ENCODE measurements at places on chromosomes 6 and 20.
A peak's percentile ranks its signal among the peaks of the same experiment; 100 is the strongest.

- no peak for DNase-seq
These were observed 391.9 kb downstream of the FRK start for GRCh38 chr6:115668781-115669180.

- DNase-seq, result no peak
These were observed 55.1 kb downstream of the SAMD3 start for GRCh38 chr6:130167655-130168054.

DNA sequence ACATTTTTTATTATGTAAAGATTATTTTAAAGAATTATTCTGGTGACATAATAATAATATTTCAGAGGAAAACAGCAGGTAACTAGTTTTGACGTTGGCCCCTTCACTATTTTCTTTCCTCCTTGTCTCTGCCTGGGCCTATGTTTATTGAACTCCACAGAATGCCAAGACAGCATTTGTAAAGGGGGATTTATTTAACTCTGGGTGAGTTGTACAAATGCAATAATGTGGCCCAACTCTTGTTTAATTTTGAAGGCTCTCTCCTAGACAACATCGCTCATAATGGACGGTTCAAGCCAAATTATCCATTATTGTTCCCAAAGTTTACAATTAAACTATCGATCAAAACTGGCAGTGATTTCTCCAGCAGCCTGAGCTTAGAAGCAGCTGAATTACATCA lies 374.3 kb upstream of the SLC35B3 start:
- no peak for DNase-seq

- no peak for DNase-seq
These were observed 37.1 kb downstream of the TPD52L1 start for GRCh38 chr6:125190667-125191066.

DNA sequence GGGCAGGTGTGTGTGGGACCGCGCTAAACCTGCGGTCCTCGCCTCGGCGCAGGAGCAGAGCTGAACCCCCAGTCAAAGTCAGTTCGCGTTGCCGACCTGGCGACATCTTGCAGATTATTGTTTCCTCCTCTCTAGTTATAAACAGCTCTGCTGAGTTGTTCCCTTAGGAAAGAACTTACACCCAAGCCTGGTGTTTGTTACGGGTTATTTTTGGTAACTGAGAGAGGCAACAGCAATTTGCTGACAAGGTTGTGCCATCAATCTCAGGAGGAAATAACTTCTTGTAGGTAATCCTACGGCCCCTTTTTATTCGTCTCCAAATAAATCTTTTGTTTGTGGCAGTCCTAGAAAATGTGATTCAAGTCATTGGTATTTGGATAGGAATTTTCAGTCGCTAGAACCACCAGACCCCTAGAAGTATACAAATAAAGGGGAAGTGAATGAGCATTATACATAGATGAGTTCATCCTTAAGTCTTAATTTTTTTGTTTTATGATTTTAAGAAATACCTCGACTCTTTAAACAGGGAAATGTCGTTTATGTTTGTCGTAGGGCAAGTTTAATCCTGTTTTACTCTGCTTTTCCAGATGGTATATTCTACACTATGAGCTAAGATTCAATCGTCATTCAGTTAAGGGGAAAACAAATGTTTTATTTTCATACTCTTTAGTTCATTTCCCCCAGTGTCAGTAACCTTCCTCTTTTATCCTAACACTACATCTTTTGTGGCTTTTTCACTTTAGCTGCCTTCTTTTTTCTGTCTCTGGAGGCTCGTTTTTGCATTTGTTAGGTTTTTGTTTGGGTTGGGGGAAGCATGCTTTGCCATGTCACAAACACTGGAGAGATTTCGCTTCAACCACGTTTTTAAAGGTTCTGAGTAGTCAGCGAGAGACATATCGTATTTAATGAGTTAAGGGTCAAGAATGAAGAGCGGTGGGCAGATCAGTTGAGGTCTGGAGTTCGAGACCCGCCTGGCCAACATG lies 1.2 kb downstream of the PM20D2 start:
- peak; percentile 21 for DNase-seq

GRCh38 chr6:142118328-142118727 lies 14.4 kb upstream of the GJE1 start:
- no peak for DNase-seq

- no peak for DNase-seq
These were observed 53.8 kb upstream of the VSTM2L start for GRCh38 chr20:37849156-37849555.

DNA sequence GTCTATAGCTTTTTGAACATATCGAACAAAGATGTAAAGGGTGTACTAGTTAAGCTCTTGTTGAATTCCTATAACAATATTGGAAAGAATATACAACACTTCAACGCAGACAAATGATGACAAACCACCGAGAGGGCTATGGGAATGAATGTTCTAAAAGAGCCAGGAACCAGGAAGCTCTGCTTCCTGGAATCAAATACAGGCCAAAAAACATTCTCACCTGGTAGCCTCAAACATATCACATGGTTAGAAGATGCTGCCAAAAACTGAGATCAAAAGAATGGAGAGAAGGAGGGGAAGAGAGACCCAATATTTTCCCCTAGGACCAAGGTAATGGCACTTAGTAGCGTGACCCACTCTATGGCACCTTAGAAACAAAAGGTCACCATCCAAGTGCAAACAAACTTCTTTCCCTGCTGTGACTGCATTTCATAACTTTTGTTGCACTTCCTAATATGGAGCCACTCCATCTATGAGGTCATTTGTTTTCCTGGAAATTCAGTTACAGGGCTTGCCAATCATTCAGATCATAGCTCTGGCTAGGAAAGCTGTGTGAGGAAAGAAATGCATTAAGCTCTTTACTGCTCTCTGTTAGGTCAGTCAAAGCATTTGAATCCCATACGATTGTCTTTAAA lies 199.2 kb upstream of the NT5E start:
- DNase-seq, result no peak

DNA sequence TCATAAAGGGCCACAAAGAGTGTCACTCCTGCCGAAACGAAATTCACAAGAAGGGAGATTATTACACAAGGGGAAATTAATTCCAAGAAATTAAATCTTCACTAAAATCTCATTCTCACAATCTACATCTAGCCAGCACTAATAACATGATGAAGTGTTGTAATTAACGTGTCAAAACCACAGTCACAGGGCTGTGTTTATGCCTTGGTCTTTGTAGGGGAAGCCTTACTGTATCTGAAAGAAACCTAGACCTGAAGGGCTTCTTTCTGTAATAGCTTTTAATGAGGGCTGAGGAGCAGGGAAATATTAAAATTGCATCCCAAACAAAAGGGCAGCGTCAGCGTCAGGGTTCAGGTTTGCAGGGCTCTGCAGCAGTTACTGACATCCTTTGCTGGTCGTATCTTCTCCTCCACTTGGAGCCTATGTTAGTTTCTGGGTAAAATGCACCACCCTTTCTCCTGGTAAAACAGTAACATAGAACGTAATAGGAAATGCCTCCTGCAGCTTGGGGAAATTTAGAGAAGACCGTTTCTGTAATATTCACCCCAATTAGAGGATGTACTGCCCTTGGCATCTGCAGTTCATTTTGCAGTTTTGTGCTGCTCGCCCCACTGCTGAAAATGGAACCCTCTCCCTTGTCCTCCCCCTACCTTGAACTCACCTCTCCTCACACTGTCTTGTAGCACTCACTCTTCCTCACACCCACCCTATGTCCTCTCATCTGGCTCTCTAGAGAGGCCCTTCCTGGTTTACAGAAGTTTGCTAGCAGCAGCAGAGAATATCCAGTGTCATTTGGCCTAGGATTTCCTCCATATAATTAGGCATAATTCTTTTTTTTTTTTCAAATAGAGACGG lies 109.0 kb upstream of the TRAF3IP2 start:
- no peak for DNase-seq

DNA sequence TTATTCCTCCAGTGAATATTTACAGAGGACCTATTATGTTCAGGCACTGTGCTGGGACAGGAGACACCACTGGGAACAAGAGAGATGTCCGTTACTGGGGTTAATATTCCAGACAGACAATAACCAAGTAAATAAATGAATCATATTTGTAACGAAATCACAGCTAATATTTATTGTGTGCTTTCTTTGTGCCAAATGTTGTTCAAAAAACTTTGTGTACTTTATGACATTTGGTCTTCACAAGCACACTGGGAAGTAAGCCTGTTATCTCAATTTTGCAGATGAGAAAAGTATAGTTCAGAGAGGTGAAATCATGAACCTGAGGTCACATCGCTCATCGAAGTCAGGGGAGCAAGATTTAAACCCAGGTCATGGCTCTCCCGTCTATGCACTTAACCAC lies 36.5 kb upstream of the PREX1 start:
- DNase-seq, result no peak

DNA sequence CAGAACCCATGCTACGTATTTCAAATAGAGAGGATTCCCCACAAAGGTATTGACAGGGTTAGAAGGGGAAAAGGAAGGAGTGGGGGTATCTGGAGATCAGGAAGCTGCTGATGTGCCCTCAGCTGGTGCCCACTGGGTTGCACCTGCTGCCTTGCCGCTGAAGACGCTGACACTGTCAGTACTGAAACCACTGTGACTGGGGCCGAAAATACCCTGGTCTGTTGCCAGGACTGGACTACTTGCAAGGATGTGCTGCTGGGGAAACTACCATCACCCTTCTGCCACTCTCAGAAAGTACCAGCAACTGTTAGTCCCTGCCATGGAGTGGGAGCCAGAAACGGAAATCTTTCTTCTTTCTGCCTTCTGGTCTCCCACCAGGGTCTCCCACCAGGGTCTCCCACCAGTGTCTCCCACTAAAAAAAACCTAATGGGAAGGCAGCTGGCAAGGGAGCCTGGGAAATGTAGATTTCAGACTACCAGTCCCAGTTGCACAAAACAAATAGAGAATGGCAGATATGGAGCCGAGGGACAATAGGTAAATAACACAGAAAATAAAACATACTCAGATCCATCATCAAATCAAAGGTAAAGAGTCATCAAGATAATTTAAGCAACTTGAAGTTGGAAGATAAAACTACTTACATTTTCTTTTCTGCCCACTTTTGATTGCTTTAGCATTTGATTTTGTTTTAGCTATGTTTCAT lies 204.8 kb downstream of the TPBG start:
- no peak for DNase-seq

- no peak for DNase-seq
These were observed 214.8 kb downstream of the ESR1 start for GRCh38 chr6:152022303-152022702.

DNA sequence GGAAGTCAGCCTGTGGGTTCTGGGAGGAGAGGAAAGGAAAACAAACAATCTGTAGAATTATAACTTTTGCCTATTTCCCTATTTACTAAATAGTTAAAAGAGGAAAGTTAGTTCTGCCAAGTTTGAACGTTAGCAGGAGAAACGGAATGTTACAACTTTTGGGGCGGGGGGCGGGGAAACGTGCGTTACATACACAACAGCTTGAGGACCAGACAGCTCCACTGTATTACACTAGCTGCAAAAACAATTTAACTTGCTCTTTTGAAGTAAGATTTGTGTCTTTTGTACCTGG lies 498 bp upstream of the PRDM1 start:
- no peak for DNase-seq

DNA sequence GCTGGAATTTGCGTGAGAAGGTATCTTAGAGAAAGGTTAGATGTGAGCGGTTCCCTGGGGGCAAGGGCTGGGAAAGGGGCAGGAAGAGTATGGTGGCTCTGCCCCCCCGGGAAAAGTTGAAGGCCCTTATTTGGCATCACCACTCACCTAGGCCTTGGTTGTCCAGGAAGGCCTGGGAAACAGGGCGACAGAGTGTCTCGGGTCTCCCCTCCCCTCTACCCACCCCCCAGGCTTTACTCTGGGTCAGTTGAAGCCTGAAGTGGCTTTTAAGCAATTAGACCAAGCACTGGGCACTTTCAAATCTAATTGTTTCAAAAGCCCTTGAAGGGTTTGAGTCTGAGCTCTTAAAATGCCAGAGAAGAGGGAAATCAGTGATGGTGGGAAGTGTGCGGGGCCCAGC lies 30.2 kb upstream of the FOXP4 start:
- no peak for DNase-seq

DNA sequence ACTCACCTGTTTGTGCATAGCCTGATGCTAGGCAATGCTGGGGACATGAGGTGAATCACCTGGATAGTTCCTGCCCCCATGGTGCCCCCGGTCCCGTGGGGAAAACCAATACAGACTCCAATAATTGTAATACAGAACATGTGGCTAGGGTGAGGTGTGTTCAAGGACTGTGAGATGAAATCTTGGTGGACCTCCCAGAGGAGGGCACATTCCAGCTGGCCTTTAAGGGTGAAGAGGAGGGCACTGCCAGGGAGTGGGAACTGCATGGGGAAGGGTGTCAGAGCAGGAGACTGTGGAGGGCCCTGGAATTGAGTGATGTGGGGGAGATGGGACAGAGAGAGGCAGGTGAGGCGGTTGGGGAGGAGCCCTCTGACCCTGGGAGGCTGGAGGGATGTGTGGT lies 2.5 kb downstream of the COX4I2 start:
- DNase-seq, result no peak

GRCh38 chr6:106745824-106746582 lies 116.6 kb downstream of the QRSL1 start:
- DNase-seq, result no peak

DNA sequence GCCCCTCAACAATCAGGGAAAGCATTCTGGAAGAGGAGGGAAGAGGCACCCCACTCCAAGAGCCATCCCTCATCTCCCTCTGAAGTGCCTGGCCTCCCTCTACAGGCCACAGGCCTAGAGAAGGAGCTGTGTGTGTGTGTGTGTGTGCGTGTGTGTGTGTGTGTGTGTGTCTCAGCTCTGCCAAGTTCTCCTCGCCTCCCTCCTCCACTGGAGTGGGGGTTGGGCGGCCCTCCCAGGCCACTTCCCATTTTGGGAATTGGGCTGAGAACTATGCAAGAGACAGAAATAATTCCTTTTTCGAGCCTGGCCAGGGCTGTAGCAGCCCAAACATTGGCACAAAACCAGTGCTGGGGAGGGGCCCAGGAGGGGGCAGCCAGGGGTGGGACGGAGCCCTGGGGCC lies 35.7 kb downstream of the KCNB1 start:
- no peak for DNase-seq

GRCh38 chr20:24546232-24546892 lies 76.9 kb downstream of the SYNDIG1 start:
- no peak for DNase-seq

- no peak for DNase-seq
These were observed 31.0 kb downstream of the ADAT2 start for GRCh38 chr6:143419526-143419925.

DNA sequence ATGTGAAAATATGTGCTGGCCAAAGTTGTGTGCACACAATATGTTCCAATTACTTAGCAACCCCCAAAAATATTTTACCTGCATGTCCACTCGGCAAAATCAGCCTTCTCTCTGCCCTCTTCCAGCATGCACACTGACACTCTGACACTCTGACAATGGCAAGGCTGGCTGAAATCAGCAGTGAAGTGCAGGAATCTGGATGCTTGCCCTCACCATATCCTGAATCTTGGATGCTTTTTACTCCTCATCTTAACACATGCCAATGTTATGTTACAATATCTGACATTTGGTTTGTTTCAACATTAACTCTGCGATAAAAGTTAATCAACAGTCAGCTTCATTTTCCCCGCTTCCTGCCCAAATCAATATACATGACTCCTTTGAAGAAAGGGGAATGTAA lies 203.2 kb downstream of the COL9A1 start:
- no peak for DNase-seq

GRCh38 chr20:63394069-63394919 lies 33.1 kb upstream of the CHRNA4 start:
- no peak for DNase-seq
